ENCODE measurements at places on chromosomes 12 and 14.

DNA sequence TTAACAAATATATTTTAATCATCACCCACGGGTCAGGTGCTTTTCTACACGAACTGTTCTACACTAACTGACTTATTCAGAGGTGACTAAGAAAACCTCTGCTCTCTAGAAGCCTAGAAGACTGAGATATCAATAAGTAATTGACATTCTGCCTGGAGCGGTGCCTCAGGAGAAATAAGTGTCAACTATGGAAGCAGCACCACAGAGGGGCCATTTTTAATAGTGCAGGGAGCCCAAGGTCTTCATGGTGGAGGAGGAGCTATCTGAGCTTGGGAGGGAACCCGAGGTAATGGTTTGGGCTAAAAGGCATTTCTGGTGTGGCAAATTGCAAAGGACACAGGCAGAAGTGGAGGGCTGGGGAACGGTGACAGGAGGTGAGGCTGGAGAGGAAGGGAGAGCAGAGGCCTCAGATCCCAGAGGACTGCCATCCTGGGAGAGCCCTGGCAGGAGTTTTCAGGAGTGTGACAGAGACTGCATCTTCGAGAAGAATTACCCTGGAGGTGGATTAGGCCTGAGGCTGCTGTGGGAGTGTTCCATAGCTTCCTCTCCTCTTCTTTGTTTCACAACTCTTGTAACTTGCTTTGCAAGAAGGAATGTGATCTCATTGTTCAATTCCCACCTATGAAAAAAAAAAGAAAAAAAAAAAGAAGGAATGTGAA, 123.1 kb downstream of the NPAS3 start:
- DNase-seq: no peak

GRCh38 chr12:111261911-111262676, 106.8 kb downstream of the PHETA1 start:
- DNase-seq: no peak

GRCh38 chr14:103552011-103552845, 10.2 kb downstream of the BAG5 start:
- DNase-seq: no peak

GRCh38 chr12:12714276-12715021, 2.7 kb upstream of the CDKN1B start:
- peak; percentile 32 for DNase-seq

DNA sequence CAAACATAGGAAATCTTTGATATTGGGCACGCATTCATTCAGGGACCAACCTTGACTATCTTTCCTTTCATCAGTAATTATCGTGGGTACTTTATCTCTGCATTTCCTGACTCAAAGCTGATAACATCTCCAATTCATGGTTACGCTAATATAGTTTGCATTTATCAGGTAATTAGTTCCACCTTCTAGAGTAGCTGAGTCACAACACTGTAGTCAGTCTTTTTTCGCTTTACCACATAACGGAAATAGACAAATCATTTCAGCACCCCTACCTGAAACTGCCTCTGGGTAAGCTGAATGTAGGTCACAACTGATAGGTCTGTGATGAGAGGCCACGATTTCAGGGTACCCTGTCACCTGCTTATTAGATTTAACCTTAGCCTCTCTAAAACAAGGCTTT, 36.7 kb upstream of the IL22 start:
- DNase-seq: peak; percentile 60

DNA sequence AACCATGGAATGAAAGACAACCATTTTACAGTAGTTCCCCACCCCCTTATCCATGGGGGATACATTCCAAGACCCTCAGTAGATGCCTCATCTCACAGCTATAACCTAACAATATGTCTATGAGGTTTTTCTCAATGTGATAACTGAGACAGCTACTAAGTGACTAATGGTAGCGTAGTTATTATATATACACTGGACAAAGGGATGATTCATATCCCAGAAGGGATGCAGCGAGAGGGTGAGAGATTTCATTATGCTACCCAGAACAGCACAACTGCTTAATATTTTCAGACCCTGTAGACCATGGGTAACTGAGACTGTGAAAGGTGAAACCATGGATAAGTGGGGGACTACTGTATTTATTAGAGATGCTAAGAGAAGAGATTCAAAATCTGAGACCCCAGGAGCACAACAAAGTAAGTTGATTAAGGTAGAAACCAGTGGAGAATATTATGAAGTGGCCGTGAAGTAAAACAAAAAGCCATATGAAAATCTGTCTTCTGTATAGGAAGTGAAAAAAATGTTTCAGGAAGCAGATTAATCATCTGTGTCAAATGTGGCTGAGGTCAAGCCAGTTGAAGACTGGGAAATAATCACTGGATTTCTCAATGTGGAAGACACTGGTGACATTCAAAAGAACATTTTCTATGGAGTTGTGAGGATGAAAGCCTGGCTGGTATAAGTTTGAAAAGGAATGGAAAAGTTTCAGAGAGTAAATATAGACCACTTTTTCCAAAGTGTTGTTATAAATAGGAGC, 77.2 kb downstream of the RPL10L start:
- DNase-seq: no peak

- DNase-seq: no peak
Observed at GRCh38 chr12:4435537-4435936, 10.1 kb downstream of the FGF6 start.

DNA sequence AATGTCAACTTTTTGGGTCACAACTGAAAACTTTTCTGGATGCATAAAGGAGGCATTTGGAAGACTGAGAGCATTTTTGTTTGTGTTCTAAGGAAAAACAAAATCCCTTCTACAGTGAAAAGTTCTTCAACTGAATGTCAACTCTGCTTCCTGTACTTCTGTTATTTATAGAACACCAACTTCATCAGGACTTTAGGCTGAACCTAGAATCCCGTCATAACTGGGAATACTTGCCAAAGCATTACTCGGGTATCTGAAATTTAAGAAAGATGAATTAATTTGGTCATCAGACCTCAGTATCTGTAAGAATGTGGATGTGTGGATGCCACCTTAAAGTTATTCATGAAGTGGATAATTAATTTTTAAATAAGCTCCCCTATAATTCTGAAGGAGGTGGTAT, 73.2 kb downstream of the FERMT2 start:
- no peak for DNase-seq

DNA sequence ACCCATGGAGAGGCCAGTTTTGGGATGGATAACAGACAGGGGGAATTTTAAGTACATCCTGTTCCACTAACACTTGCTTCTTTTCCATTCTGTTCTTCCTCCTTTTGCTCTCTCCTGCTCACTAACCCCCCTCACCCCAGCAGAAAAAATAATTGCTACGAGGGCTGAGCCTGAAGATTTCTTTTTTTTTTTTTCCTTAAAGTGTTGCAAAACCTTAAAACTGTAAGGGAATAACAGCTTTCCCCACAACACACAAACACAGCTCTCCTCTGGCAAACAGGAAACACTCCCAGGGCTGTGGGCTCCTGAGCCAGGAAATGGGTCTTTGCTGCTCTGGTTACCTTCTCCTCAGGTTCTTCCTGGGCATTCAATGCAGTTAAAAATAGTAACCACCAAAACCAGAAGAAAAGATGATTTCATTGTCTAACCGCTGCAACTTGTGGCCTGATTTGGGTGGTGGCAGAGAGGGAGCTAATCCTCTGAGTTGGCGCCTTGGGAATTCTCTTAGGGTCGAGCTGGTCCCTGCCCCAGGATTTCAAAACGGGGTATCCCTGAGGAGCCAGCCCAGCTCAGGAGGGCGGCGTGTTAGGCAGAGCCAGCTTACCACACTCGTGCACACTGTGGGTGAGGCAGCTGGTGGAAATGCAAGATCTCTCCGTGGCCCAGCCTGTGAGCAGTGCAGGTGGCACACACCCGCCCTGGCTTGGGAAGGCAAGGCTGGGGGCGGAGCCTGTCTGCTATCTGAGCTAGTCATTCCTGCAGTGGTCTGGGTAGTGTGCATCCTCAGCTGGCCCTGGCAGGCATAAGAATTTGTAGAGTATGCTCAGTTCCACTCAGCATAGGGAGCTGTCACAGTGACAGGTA, 17.1 kb upstream of the EMP1 start:
- DNase-seq: peak; percentile 38

GRCh38 chr14:68787092-68787992, 5.5 kb downstream of the ZFP36L1 start:
- DNase-seq: peak; percentile 45
